ENCODE measurements at places on chromosomes 11 and 22.

- no peak for DNase-seq
Measured at GRCh38 chr11:40030867-40031266, 1428.6 kb downstream of the LRRC4C start.

- DNase-seq, result no peak
Measured at GRCh38 chr11:112977755-112978154, 16.5 kb downstream of the NCAM1 start.

- no peak for DNase-seq
Measured at GRCh38 chr22:37043828-37044538, 7.6 kb upstream of the KCTD17 start.

DNA sequence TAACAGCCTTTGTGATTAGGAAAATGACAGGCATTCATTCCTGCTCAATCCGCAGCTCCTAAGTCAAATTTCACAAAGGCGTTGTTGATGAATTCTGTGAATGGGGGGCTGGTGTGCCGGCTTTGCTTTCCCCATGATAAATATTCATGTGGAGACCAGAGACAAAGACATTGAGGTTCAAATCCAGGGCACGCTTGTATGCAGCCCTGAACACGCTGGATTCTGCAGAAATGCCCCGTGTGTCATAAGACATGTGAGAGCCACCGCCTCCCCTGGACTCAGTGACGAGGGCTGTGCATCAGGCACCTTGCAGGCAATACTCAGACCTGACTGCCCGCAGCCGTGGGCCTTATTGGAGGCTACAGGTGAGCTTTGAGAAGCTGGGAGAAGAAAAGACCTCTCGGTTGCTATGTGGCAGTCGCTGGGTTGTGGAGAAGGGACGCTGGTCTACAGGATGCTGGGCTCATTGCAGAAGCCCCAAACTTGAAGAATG, 906.2 kb downstream of the BRD1 start:
- no peak for DNase-seq

- no peak for DNase-seq
Measured at GRCh38 chr11:121435132-121435531, 17.0 kb upstream of the SORL1 start.

DNA sequence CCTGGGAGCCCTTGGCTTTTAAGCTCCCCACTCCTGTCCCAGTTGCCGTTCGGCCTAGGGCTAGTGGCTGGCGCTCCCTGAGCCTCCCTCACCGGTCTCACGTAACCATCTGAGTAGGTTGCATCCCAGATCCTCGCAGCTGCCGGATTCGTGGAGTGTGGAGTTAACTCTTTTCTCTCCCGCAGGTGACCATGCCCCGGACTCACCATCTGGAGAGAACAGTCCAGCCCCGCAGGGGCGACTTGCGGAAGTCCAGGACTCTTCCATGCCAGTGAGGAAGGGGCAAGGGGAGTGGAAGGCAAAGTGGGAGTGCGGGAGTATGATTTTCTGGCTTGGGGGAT, 902 bp downstream of the MUS81 start:
- DNase-seq, result no peak

DNA sequence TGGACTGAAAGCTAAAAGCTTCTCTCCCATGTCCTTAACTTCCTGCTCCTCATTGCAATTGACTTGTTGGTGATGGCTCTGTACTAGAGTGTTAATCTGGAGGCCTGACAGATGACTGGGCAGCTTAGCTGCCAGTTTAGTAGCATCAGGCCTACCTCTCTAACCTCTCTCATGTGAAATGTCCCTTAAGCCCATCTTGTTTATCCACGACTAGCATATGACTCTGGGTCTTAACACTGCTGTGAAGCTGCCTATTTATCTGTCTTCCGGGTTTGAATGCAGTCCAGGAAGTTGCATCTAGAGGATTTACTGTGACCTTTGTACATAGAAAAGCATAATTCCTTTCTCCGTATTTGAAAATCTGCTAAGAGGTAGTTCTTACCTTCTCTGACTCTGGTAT, 85.3 kb upstream of the HORMAD2 start:
- DNase-seq, result no peak

GRCh38 chr11:34775417-34775888, 140.7 kb downstream of the APIP start:
- no peak for DNase-seq

- DNase-seq, result no peak
Measured at GRCh38 chr22:23414727-23415489, 165.2 kb downstream of the IGLL1 start.

DNA sequence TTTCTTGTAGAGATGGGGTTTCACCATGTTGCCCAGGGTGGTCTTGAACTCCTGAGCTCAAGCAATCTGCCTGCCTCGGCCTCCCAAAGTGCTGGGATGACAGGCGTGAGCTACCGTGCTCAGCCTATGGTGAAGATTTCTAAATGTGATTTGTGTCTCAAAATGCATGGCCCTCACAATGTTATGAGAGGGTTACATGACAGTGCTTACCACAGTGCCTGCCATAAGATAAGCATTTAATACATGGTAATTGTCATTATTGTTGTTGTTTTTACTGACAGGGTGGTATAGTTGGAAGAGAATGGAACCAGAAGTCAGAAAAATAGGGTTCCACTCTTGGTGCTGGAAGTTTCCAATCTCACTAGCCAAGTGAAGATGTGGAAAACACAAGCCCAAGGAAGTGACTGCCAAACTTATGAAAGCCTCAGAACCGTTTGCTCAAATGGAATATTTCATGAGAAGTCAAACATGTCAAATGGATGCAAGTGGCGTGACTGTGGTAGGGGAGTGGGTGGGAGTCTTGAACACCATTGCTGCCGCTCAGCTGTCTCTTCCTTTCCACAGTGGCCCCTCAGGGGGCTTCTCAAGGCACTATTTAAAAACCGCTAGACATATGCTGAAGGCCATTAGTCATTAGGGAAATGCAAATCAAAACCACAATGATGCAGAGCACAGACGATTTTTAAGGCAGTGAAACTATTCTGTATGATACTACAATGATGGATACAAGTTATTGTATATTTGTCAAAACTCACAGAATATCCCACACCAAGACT, 29.1 kb upstream of the LMO2 start:
- DNase-seq, result no peak

- peak; percentile 54 for DNase-seq
Measured at GRCh38 chr11:64865286-64866172, 12.9 kb downstream of the EHD1 start.

DNA sequence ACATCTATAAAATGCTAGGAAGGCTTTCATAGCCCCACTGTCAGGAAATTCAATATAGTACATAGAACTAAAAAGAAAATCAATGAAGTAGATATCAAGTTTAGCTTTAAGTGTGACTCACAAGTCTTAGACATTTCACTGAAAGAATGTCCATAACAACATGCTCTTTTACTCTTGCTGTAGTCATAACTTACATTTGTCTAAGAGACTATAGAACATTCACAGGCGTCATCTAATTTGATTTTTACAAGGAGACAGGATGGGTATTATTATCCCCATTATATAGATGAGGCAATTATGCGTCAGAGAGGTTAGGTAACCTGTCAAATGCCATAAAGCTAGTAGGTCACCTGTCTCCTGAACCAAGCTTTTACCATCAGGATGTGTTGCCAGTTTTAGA, 36.9 kb downstream of the BDNF start:
- no peak for DNase-seq

DNA sequence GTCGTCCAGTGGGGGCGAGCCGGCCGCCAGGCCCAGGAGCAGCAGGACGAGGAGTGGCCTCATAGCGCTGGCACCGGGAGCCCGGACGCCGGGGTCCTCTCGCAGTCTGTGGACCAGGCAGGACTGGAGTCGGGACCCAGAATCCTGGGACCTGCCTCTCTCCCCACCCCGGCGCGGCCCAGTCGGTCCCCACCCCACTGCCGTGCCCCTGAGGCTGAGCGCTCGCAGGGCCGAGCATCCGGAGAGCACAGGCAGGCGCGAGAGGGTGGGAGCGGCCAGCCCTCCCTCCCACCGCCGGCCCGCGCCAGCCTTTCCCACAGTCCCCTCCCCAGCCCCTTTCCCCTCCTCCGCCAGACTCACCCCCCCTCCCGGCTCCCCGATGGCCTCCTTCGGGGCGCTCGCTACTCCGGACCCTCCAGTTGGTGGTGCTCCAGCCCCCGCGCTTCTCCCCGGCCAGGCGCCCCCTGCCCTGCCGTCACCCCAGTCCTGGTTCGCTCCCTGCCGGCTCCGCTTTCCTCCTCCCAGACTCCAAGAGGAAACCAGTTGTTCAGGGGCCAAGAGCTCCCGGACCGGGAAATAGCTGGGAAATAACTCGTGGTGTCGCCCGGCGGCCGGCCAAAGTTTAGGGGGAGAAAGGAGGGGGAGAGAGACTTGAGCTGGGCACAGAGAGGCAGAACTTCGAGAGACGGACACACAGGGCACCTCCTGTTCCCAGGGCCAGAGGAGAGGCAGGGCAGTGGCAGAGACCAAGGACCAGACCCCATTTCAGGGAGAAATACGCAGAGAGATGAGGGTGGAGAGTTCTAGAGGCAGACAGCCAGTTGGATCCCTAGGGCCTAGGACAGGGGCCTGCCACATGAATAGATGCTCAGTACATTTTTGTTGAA, at the start of gene C1QTNF5:
TSS of gene C1QTNF5 (minus strand) at position 549 of the 887 bp plus-strand sequence. CDS start at position 63, 486 bp downstream.
- no peak for DNase-seq

- DNase-seq, result no peak
Measured at GRCh38 chr22:28873183-28873963, 10.0 kb upstream of the ZNRF3 start.

- no peak for DNase-seq
Measured at GRCh38 chr11:19374151-19374569, 133.4 kb upstream of the E2F8 start.

DNA sequence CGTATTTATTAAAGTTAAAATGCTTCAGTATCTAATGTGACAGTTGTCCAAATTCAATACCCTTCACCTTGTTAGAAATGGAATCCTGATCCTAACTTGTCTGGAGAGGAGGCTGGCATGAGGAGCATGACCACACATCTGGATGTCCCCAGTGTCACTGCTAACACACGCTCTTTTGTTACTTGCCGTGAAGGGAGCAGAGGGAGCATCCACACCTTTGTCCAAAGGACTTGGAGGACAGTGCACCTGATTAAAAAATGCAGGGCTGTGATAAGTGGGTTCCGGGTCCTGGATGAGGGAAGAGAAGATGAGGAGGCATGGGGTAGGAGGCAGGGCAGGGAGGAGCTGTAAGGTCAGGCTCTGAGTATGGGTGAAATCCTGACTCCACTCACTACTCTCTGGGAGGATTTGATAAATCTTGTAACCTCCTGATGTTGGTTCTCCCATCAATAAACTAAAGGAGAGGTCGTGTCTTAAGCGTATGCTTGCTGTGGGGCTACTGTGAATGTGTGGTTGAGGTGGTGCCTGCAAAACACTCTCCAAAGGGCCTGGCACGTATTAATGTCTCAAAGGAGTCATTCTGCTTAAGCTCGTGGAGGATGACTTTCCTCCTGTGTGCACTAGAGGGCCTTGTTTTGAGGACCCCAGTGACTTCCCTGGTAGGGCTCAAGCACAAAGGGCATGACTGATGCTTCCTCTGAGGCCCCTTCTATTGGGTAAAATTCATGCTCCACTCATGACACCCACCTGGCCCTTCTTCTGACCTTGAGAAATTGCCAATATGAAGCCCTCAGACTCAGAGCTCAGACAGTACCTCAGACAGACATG, 16.8 kb upstream of the IGLL5 start:
- no peak for DNase-seq

DNA sequence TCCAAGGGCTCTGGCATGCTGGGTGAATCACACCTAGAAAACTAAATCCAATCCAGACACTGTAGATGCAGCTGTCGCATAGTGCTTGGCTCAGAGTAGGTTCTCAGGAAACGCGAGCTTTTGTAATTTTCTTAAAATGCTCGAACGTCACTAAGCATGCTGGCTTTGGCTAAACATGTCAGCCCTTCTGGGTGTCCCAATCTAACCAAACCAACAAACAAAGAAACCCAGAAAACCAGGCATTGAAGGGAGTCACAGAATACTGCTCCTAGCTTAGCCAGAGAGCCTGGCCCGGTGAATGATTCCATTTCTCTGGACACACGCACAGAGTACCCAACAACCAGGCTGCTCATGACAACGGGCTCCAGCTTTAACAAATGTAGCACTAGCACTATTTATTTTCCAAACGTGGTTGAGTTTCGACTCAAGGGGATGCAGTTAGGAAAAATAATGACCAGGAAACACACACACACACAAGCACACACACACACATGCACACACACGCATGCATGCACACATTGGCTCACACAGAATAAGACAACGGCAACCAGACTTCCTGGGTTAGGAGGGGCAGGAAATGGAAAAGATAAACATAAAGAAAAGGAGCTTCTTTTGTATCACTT, 492.6 kb downstream of the MIAT start:
- no peak for DNase-seq

DNA sequence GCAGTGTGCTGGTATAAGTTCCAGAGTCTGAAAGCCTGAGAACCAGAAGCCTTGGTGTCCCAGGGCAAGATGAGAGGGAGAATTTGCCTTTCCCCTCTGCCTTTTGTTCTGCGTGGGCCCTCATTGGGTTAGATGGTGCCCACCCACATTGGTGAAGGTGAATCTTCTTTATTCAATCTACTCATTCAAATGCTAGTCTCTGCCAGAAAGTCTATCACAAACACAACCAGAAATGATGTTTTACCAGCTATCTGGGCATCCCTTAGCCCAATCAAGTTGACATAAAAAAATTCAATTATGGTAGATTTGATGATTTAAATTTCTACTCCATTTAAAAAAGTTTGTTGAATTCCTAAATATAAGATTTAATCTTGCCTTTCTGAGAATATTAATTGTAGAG, 22.2 kb downstream of the CSTPP1 start:
- no peak for DNase-seq

DNA sequence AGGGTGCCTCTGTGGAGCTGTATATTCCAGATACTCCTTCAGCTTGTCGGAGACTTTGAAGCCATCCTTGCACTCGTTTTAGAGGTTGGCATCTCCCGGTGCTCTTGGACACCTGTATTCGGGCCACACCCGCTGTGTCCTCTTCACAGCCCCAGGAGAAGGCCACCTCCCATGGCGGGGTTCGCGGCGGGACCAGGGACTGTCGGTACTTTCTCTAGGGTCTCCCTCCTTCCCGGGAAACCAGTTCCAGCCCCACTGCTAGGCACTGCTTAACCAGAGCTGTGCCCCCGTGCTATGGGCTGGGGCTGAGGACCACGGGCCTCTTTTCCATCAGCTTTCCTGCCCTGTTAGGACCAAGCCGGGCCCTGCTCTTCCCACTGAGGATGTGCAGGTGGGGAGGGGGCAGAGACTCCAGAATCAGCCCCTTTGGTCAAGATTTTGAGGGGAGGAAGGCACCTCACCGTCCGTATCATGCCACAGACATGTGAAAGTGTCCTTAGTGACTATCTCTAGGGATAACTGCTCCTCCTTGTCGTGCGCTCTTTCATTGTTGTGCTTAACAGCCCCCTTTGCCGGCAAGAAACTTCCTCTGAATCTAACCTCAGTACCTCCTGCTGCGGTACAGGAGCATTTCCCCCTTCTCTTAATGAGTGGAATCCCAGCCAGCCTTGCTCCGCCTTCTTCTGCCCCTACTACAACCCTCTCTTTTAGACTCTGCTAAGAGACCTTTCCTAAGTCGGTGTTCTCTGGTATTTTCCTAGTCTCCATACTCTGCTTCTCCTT, 1.2 kb upstream of the B3GAT1 start:
- DNase-seq, result no peak

Measured in activated CD4-positive, alpha-beta T cell treated with anti-CD3 and anti-CD28 coated beads for 4 hours (primary cell).